Stimulated activated CD8-positive, alpha-beta memory T cell treated with anti-CD3 and anti-CD28 coated beads, Interleukin-15, amount 100 ng/mL, for 48 hours (primary cell): ENCODE measurements at places on chromosomes 6 and 20.

DNA sequence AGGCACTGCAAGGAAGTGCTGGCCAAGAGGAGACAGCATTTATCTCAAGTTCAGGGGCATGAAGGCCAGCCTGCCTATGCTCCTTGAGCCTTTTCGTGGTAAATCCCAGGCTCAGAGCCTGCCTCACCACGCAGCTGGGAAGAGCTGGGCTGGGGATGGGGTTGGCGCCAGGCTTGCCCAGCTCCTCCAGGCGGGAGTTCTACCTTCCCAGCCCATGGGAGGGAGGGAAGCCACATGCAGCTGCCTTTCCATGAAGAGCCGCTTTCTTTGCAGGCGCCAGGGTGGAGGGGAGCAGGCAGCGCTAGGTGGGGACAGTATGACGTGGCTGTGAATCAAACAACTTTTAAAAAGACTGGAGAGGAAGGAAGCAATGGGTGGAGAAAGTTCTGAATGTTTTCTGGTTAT lies 19.5 kb upstream of the SIRT5 start:
- no peak for DNase-seq

- no peak for DNase-seq
Measured at GRCh38 chr20:8948442-8949020, 120.4 kb upstream of the PLCB4 start.

GRCh38 chr20:36097337-36098151 lies 57.0 kb upstream of the EPB41L1 start:
- DNase-seq, result no peak

DNA sequence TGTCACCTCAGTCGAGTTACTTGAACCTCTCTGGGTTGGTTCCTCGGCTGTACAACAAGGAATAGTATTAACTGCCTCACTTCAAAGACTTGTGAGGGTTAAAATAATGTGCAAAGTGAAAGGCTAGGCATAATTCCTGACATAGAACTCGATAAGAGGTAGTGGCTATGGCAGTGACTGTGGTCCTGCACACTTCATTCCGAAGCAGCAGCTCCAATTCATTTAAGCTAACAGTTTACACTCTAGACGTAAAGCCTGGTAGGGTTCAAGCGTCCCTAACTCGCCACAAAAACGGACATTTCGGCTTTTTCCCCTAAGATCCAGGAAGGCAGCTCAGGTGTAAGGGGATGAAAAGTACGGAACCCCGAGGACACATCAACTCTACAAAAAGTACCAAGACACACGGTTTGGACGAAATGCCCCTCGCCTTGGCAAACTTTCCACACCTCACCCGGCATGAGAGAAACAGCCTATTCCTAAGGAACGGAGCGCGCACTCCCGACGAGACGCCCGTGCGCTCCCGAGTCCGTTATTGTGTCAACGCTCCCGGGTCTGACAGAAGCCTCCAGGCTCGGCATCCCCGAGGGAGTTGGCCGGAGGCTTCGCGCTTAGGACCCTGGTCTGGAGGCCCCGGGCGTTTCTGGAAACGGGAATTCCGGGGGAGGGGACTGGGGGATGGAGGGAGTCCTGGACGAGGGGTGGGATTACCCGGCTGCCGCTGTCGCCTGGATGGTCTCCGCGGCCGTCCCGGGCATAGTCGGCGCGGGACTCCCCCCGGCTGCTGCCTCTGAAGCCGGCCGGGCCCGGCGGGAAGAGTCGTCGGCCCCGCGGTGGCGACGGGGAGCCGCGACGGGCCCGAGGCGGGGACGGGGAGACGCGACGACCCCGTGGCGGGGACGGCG lies 937 bp downstream of the ZNF318 start:
- no peak for DNase-seq

DNA sequence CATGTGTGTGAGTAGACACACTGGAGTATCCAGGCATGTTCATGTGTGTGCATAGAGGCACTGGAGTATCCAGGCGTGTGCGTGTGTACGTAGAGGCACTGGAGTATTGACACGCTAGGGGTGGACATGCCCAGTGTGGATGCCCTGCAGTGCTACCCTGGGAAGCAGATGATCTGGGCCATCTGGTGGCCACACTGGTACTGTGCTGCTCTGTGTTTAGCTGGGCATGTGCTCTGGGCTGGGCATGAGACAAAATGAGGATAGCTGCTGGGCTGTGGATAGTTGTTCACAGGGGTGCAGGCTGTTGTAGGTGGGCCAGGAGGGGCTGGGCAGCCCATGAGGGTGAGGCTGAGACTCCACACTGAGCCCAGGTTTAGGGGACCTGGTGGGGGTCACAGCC lies 24.0 kb upstream of the NPBWR2 start:
- DNase-seq, result no peak

GRCh38 chr6:119466226-119466625 lies 116.7 kb upstream of the MAN1A1 start:
- DNase-seq, result no peak

- no peak for DNase-seq
Measured at GRCh38 chr6:8301502-8301901, 133.8 kb downstream of the SLC35B3 start.

- peak; percentile 54 for DNase-seq
Measured at GRCh38 chr6:107827541-107827940, 3.4 kb upstream of the SCML4 start.

GRCh38 chr6:23940466-23940865 lies 185.5 kb upstream of the NRSN1 start:
- no peak for DNase-seq

GRCh38 chr6:39654121-39654520 lies 71.1 kb downstream of the KIF6 start:
- no peak for DNase-seq

DNA sequence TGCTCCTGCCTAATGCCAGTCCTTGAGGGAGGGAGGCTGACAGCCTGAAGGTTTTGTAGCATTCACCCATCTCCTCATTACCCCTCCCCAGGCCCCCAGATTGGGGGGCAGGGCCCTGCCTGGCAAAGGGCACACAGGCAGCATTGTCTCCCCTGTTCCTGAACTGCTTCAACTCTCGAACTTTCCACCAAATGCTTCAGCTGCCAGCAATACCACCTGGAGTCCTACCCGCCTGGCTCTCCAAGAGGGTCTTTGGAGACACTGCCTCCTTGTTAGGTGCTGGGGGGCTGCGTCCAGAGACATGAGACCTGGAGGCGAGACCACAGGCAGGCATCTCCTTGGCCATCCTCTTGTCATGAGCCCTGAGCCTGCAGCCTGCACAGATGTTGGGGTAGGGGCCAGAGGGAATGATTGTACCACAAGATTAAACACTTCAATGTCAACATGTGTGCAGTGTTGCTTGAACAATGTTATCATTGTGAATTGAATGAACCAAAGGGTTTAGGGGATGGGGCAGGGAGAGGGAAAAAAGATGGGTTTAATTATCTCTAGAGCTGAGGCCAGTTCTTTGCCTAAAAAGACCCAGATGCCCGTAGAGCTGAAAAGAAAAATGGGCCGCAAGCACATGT lies 25.0 kb downstream of the BMP7 start:
- DNase-seq, result no peak

DNA sequence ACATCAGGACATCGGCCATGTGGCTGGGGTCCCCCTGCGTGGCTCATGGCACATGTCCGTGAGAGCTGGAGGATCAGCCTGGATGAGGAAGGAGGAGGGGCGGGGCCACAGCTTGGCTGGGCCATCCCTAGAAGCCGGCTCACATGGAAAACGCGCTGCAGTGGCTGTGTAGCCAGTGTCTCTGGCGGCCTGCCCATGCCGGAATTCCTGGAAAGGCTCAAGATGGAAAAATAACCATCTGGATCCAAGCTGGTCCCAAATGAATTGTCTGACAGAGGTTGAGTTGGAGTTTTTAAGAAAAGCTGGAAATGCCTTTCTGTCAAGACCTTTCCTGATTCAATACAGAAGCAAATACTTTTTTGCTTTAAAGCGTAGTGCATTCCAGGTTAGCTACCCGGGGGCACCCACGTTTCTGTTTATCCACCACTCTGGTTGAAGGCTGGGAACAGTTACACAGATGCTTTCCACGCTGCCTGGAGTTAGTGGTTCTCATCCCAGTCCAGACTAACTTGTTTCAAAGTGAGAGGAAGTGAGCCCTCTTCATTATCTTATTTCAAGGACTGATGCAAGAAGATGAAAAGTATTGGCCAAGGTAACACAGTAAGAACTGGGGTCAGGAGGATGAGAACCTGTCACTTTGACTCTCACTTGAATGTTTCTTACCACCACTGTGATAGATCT lies 99.0 kb downstream of the GMPR start:
- DNase-seq, result no peak

DNA sequence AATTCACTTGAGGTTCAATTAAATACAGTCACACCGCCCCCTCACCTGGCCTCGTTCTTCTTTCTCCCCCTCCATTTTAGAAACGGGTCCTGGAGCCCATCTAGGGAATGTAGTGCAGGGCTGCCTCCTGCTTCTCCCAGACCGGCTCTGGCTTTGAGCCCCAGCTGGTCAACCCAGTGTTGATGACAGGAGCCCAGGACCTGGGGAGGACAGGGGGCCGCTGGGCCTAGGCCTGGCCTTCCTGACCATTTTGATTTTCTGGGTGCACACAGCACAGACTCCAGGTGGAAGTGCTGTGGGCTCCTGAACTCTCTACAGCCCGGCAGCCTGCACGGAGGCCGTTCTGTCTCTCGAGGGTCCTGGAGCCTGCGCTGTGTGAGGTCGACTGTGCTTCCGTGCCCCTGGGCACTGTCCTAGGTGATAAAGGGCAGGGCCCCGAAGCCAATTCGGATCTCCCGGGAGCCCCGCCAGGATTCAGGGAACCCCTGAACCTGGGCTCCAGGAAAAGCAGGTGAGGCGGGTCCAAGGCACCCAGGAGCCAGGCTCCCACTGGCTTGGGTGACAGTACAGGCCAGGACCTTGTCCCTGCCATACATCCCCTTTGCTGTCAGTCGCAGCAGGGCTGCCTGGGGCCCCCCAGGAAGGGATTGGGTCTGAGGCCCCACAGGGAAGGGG lies 23.3 kb downstream of the NPEPL1 start:
- no peak for DNase-seq

GRCh38 chr20:53162251-53162835 lies 190.2 kb downstream of the TSHZ2 start:
- no peak for DNase-seq

GRCh38 chr6:159268511-159268910 lies 99.3 kb downstream of the FNDC1 start:
- DNase-seq, result no peak

DNA sequence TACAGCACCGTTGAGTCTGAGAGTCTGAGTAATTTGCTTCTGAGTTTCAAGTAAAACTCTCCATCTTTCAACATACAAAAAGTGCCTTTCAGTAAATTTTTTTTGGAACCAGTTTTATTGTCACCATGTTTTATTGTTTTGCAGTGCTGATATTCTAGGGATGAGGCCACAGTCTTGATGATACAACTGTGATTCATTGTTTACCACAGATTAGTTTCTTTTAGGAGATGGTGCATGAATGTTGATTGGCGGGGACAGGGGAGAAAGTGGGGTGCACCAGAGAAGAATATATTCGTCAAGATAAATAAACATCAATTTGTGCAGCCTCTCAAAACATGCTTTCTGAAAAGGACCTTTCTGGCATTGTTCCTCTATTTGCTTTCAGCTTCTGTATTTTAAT lies 109.0 kb downstream of the MCHR2 start:
- DNase-seq, result no peak

- DNase-seq, result no peak
Measured at GRCh38 chr20:21656308-21657067, 49.0 kb upstream of the PAX1 start.

- DNase-seq, result no peak
Measured at GRCh38 chr6:107082045-107082444, 33.3 kb downstream of the BEND3 start.

DNA sequence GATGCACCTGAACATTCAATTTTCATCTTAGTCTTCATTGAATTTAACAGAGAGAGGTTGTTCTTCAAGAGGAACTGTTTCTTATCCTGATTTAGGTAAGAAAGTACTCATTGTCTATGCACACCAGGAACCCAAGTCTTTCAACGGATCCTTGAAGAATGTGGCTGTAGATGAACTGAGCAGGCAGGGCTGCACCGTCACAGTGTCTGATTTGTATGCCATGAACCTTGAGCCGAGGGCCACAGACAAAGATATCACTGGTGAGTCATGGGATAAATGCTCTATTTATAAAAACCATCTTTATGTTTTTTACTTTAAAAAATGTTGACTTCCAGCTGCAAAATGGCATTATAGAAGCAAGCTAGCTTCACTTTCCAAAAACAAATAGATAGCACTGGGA lies 10.2 kb downstream of the NQO2 start:
- DNase-seq, result no peak

DNA sequence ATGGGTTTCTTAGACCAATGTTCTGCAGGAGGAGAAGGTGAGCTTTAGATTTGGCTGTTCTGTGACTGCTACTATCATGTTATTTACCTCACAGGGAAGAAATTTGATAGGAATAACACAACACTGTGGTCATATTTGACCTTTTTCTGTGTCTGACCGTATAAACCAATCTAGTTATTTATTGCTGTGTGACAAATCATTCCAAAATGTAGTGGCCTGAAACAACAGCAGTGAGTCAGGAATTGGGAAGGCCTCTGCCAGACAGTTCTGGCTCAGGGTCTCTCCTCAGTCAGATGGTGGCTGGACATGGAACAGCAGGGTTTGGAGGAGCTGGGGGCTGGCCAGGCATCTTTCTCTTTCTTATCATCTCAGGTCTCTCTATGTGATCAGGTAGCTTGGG lies 33.0 kb downstream of the RIPOR2 start:
- no peak for DNase-seq

DNA sequence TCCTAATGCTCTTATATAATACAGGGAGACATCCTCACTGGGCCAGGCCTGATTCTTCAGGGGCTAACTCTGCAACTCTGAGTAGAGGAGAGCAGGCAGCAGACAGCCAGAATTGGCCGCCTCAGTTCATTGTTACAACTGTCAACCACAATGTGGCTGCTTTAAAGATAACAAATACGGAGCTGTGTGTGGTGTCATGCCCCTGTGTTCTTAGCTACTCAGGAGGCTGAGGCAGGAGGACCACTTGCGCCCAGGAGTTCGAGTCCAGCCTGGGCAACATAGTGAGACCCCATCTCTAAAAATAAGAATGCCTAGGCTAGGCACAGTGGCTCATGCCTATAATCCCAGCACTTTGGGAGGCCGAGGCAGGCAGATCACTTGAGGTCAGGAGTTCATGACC lies 34.3 kb downstream of the CEP250 start:
- DNase-seq, result no peak

DNA sequence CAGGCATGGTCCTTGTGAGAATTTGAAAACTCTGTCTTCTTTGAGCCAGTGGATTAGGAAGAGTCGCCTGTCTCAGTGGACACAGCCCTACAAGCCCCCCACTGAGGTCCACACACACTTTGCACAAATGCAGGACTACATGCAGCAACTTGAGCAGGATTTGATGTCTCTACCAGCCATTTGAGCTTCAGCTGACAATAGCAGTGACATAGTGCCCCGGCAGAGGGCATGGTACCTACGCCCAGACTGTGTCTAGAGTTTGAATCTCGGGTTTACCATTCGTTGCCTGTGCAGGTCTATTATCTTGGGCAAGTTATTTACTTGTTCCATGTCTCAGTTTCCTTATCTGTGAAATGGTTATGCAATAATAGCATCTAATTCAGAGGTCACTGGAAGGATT lies 580.1 kb downstream of the TFAP2B start:
- no peak for DNase-seq
